Cortex of kidney (tissue), 1 donor: ENCODE measurements at places on chromosomes 3 and 15.

DNA sequence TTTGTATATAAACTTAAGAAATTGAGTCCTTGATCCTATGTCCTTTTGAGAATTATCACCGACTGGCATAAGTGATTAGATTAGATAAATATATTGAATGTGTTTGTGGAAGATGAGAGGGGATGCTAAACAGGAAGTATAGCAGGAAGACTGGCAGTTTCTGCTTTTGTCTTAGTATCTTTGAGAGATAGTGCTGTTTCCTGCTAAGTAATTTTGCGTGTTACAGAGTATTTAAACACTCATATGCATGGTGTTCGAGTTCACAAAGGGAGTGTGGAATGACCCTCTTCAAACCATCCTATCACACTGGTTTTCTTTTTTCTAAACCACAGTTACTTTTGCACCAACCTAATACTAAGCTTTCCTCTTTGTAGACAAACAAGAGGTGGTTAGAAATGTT lies 106.0 kb downstream of the KLHL25 start:
- DNase-seq, result no peak

DNA sequence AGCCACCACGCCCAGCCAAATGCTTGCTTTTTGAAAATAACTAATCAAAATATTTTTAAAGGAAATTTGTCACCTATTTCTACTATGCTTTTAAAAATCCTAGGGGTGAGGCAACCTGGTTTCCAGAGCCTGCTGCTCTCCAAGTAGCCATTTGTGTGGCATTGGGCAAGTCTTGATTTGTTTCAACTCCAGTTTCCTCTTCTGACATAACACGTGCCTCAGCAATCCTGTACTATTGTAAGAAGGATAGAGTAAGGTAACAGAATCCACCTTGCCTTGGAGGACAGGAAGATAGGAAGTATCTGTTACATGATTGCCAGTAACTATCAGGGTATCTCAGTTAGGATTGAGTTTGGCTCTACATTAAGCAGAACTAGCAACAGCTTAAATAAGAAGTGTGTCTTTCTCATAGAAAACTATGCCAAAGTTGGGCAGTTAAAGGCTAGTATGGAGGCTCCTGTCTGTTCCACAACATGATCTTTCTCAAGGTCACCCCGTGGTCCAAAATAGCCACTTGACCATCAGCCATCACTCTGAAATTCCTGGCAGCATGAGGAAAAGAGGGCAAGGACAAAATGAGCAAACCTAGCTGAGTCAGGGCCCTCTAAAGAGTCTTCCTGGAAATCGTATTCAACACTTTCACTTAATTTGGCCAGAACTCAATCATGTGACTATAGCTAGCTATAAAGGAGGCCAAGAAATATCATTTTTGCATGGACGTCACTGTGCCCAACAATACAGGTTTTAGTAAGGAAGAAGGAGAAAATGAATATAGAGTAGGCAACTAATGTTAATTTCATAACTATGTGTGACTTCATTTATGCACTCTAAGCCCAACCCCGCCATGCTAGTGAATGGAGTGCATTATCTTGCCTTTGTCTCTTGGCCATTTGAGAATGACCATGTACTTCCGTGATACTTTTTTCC lies 66.1 kb downstream of the HMG20A start:
- no peak for DNase-seq

- DNase-seq, result no peak
These were observed 358.3 kb downstream of the NEK10 start for GRCh38 chr3:27010834-27011233.

- DNase-seq, result no peak
These were observed 6.0 kb downstream of the PLA2G4F start for GRCh38 chr15:42150219-42150970.

DNA sequence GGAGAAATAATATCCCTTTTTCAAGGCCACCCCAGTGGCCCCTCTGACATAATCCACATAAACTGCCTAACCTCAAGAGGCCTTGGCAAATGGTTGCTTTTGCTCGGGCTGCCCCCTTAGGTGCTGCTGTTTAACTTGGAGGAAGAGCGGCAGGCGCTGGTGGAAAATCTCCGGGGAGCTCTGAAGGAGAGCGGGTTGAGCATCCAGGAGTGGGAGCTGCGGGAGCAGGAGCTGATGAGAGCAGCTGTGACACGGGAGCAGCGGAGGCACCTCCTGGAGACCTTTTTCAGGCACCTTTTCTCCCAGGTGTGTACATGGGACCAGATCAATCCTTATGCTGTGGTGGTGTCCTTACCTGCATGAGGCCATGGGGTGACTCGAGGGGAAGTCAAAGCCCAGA lies 15.0 kb downstream of the DUOX1 start:
- no peak for DNase-seq
